Peyer's patch (tissue), 4 donors: ENCODE measurements at places on chromosomes 6 and 20.

GRCh38 chr6:53671111-53671510 lies 5.6 kb upstream of the KLHL31 start:
- no peaks in the 10 kb centered on the region for H3K36me3 ChIP-seq
- peaks cover 5% of the 10 kb centered on the region for H3K4me1 ChIP-seq
- no peaks in the 10 kb centered on the region for H3K27me3 ChIP-seq
- H3K4me3 ChIP-seq: no peak overlapping the region
- no peak overlapping the region for H3K27ac ChIP-seq
- DNase-seq: no peak

DNA sequence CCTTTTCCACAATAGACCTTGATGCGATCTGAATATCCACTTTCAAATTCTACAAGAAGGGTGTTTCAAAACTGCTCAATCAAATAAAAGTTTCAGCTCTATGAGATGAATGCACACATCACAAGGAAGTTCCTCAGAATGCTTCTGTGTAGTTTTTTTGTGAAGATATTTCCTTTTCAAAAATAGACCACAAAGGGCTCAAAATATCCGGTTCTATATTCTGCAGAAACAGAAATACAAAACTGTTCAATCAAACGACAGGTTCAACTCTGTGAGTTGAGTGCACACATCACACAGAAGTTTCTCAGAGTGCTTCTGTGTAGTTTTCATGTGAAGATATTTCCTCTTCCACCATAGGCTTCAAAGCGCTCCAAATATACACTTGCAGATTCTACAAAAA lies 293.9 kb upstream of the DEFB115 start:
- no peaks in the 10 kb centered on the region for H3K27me3 ChIP-seq
- H3K4me3 ChIP-seq: no peak overlapping the region
- H3K4me1 ChIP-seq: no peaks in the 10 kb centered on the region

DNA sequence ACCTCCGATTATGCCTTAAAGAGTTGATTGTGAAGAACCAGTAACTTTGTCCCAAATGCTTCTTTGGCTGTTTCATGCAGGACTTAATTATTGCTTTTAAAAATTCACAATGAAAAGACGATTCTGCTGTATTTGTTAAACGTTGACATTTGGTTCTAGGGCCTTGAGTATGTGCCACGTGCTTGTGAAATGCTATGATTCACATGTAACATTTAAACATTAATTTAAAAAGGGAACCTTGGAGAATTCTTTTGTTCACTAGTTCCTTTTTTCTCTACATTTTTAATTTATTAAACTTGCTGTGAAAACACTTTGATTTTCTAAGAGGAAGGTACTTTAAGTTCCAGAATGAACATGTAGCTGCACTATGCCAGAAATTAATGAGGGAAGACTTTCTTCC lies 9.5 kb downstream of the GZF1 start:
- no peaks in the 10 kb centered on the region for H3K27me3 ChIP-seq
- no peaks in the 10 kb centered on the region for H3K4me1 ChIP-seq
- no peak for DNase-seq
- no peaks in the 10 kb centered on the region for H3K36me3 ChIP-seq
- H3K27ac ChIP-seq: no peak overlapping the region
- no peak overlapping the region for H3K4me3 ChIP-seq

DNA sequence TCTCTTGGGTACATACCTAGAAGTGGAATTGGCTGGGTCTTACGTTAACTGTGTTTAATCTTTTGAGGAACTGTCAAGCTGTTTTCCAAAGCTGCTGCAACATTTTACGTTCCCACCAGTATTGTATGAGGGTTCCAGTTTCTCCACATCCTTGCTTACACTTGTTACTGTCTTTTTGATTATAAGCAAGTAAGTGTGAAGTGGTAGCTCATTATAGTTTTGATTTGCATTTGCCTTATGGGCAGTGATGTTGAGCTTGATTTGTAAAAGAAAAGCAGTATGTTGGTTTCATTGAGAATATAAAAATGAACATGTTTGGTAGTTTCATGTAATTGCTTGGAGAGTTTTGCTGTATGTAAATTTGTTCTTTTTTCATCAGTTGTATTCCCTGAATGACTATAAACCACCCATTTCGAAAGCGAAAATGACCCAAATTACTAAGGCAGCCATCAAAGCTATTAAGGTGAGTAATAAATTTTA lies 40.4 kb downstream of the SCAF8 start:
- H3K27ac ChIP-seq: no peak overlapping the region
- no peak overlapping the region for H3K4me3 ChIP-seq
- H3K4me1 ChIP-seq: no peaks in the 10 kb centered on the region
- H3K36me3 ChIP-seq: no peaks in the 10 kb centered on the region
- DNase-seq: no peak
- no peaks in the 10 kb centered on the region for H3K27me3 ChIP-seq

DNA sequence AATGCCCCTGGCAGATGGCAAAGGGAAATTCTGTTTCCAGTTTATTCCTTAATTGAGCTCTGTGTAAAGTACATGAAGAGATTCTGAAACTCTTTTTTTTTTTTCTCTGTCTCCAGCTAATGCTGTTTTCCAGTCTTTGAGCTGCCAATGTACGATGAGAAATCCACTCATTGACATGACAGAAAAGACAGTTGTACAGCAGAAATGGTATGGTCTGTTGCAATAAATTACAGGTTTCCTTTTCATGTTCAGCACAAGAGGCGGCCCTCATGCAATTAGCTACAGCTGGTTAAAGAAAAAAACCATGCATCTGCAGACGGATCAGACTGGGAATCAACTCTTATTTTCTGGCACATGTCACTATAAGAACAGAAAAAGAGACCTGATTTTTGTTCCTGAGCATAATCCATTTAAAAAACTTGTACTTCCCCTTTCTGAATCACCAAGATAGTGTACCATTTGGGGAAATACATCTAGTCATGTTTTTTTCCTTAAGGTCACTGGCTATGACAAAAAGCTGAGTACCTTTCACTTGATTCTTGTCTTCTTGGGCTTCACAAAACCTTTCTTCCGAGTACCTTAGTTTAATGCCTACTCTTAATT lies 289.8 kb upstream of the PREP start:
- no peaks in the 10 kb centered on the region for H3K36me3 ChIP-seq
- no peaks in the 10 kb centered on the region for H3K4me1 ChIP-seq
- H3K27ac ChIP-seq: no peak overlapping the region
- H3K4me3 ChIP-seq: no peak overlapping the region
- H3K27me3 ChIP-seq: no peaks in the 10 kb centered on the region

DNA sequence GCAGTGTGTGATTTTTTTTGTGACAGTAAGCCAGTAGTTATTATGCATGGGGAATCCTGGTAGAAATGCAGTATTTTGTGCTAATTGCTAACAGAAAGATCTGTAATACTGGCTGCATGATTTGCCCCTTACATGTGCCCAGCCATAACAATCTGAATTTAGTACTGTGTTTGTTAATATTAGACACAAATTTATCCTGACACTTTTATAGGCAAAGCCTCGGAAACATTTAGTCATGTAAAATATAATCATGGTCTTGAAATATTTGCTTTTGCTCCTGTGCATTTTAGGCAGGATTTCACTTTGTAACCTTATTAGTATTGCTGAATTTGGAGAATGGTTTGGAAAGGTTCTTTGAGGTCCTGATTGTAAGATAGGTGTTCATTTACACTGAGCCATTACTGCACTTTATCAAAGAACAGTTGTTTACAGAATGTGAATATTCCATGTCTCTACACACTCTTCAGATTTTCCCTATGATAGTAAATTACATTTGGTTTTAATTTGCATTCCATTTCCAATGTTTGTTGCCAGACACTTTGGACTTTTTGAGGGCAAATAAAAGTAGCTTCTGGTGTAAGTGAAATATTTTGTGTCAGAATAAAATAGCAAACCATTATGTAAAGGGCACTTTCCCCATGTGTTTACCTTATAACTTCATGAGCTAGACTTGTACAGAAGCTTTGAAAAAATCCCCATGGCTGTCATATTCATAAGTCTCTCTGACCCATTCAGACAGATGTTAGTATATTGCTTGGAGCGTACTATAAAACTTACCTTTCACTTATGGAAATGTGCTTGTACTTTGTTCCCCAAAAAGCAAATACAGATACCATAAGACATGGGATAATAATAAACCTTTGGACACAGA lies 349.9 kb downstream of the ARHGAP18 start:
- DNase-seq: no peak
- no peak overlapping the region for H3K27ac ChIP-seq
- H3K36me3 ChIP-seq: no peaks in the 10 kb centered on the region
- no peak overlapping the region for H3K4me3 ChIP-seq
- no peaks in the 10 kb centered on the region for H3K27me3 ChIP-seq

- no peak overlapping the region for H3K4me3 ChIP-seq
- no peak for DNase-seq
- no peaks in the 10 kb centered on the region for H3K4me1 ChIP-seq
- H3K27ac ChIP-seq: no peak overlapping the region
Observed at GRCh38 chr20:13212750-13213149, 8.3 kb upstream of the ISM1 start.

GRCh38 chr20:2538356-2538755 lies 2.0 kb downstream of the TMC2 start:
- no peaks in the 10 kb centered on the region for H3K27me3 ChIP-seq
- H3K27ac ChIP-seq: no peak overlapping the region
- no peaks in the 10 kb centered on the region for H3K4me1 ChIP-seq
- DNase-seq: no peak
- no peak overlapping the region for H3K4me3 ChIP-seq
